ENCODE measurements at places on chromosomes 7 and 10.

- DNase-seq = no peak
These were observed 22.7 kb downstream of the SLC35G1 start for GRCh38 chr10:93916257-93917063.

- DNase-seq = no peak
These were observed 39.7 kb downstream of the TES start for GRCh38 chr7:116249969-116250553.

DNA sequence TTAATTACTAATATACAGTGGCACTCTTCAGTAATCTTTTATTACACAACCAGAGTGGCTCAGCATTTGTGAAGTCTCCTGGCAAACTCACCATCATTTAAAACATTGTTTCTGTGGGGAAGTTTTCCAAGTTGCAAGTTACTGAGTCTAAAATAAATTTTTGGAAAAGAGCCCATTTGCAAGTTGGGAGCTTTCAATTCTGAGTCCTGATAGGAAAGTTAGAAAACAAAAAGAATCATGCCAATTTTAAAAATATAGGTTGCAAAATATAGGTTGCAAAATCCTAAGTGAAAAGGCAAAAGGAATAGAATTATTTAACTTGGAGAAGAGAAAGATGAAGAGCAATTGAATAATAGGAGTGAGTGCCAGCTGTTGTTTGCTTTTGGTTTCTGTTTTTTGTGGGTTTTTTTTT is 378.8 kb upstream of the C7orf33 start:
- no peak for DNase-seq

GRCh38 chr7:30969604-30969970 is 5.8 kb downstream of the GHRHR start:
- no peak for DNase-seq

DNA sequence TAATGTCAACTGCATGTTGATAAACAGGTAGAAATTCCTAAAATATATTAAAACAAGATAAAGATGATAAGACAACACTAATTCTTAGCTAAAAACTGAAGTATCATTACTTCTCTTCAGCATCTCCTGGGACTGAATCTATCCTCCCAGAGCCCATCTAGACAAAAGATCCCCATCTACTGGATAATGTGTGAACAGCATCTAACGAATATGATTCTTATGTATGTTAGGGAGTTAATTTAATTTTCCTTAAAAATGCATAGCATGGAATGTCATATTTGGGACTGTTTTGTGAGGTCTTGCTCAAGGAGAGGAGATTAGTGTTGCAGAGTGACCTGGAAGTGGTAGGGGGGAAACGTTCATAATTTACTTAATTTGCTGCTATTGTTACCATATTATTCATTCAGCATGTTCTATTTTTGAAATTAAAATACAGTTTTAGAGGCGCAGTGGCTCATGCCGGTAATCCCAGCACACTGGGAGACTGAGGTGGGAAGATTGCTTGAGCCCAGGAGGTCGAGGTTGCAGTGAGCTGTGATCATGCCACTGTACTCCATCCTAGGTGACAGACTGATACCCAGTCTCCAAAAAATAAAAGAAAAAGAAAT is 305.1 kb upstream of the CSTF2T start:
- DNase-seq = no peak

DNA sequence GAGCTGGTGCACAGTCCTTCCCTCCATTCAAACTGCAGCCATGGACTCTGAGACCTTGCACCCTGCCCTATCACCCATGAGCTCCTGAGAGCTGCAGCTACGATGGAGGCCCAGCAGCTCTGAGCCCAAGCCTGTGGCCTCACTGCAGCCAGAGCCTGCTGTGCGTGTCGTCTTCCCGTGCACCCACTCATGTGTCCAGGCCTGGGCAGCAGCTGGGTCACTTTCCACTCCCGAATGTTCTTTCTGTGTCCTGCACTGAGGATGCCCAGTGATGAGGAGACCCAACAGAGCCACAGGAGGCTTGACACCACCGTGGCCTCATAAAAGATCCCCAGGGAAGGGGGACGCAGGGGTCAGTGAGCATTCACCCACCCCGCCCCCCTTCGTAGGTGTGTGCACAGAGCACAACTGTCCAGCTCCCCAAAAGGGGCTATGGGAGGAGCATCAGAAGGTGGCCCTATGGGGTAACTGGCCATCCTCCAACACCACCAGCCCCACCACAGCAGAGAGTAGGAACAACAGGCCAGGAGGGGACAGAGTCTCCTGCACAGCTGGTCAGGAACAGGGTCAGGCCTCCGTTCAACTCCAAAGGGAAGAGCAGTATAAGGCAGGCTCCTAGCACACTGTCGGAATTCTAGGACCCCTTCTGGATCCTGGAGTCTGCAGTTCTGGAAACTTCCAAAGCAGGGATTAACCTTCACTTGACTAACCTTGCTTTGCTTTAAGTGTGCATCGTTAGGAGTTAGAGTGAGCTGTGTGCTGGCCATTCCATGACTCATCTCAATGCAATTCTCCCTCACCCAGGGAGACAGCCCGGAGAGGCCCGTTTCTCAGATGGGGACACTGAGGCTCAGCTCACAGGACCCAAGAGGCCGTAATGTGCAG is 52.6 kb downstream of the RASGEF1A start:
- DNase-seq = no peak

GRCh38 chr7:5276611-5277010 is 6.1 kb upstream of the SLC29A4 start:
- DNase-seq = no peak

GRCh38 chr10:72353965-72354355 is 759 bp downstream of the DNAJB12 start:
- DNase-seq = no peak

DNA sequence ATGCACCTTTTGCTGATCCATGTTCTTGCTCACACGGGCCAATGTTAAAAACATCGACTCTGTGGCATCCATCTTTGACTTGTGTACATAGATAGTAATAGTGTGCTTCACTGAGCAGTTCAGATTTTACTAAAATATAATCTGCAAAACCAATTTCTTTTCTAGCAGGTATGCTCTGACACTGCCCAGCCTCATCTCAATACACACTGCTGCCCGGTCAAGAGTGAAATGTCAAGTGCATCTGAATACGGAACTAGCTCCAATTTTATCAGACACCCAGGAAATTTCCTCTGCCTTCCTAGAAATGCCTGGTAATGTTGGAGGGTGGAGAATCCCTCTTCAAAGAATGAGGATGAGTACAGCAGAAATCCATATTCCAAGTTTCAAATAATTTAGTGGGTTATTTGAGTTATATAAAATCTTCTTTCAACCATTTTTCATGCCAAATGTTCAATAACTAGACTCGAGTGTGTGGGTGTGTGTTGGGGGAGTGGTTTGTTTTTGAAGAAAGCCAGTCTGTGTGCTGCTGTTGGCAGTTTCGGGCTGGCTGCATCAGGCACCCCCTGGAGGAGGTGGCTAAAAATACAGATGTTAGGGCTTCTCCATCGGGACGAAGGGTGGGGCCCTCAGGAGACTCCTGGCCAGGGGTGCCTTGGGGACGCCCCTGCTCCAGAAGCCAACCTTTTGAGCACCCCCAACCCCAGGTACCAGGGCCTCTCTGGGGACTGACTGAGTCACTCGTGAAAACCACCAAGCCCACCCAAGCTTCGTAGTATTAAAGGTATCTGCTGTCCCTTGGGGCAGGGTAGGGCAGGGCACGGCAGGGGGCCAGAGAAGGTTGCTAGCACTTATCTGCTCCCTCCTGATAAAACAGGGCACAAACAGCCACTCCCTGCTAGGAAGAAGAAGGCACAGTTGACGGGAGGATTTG is 15.4 kb downstream of the CTBP2 start:
- DNase-seq = no peak

GRCh38 chr7:94195201-94195600 is 191.0 kb upstream of the BET1 start:
- DNase-seq = no peak

DNA sequence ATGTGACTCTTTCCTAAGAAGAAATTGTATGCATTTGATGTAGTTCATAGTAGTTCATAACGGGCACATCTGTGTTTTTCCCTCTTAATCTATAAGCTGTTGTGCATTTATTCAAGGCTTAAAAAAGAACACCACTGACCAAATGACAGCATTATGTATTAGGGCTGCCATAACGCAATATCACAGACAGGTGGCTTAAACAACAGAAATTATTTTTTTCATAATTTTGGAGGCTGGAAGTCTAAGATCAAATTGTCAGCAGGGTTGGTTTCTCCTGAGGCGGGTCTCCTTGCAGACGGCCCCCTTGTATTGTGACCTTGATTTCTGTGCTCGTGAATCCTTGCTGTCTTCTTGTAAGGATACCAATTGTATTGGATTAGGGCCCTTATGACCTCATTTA is 627 bp upstream of the SSMEM1 start:
- DNase-seq = no peak

DNA sequence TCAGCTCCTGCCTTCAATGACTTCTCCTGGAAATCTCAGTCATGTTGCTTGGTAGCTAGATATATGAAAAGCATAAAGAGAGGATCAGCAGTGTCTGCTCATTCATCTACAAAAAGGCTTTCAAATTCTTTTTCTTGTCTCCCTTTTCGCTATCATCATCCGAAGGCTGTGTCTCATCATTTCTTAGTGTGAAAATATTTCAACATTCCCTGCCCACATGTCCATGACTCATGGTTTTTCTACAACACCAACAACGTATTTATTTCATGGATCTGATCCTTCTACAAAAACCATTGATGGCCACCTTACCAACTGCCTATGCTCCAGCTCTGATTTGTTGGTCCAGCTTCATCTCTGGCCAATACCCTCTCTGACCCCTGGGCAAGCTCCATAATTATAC is 472.5 kb upstream of the GHITM start:
- DNase-seq = no peak

- no peak for DNase-seq
These were observed 137.0 kb downstream of the RAPGEF5 start for GRCh38 chr7:22219739-22220493.

GRCh38 chr7:45525057-45525456 is 49.1 kb upstream of the ADCY1 start:
- DNase-seq = no peak

GRCh38 chr10:51086710-51087109 is 12.4 kb downstream of the PRKG1 start:
- DNase-seq = no peak

- DNase-seq = no peak
These were observed 8.3 kb downstream of the SLC13A4 start for GRCh38 chr7:135719688-135720087.

DNA sequence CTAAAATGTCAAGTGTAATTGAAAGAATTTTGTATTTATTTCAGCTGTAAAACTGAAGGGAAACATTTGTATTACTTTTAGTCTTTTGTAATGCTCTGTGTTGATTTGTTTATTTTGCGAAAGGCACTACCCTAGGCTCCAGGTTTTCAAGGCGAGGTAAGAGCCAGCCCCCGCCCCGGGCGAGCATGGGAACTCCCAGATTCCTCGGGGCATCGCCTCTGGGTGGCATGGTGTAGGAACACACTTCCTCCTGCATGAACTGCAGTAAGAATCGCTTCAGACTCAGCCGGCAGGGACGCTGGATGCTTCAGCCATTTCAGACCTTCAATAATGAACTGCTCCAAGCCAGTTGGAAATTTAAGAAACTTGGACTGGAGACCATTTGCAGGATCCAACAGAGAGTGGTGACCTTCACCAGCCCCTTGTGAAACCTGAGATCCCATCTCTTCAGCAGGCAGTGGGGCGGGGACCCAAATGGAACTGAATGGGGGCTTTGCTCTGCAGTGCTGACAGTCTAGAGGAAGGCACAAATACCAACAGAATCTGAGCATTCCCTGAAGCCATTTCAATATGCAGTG is 544.3 kb upstream of the MGMT start:
- no peak for DNase-seq

DNA sequence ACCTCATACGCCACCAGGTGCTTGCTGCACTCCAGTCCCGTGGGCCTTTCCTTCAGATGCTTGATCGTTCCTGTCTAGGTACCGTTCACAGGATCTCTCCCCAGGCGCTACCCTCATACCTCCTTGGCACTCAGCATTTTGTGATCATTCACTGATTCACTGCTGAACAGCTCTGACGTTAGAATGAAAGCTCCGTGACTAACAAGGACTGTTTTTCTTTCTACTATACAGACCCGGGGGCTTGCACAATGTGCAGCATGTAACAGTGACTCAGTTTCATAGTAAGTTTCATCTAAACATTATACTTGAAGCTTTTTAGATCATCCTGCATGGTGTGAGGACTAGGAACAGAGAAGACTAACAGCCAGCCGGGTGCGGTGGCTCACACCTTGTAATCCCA is 20.6 kb downstream of the KIN start:
- no peak for DNase-seq

GRCh38 chr7:28487487-28487886 is 75.2 kb downstream of the CREB5 start:
- DNase-seq = no peak

DNA sequence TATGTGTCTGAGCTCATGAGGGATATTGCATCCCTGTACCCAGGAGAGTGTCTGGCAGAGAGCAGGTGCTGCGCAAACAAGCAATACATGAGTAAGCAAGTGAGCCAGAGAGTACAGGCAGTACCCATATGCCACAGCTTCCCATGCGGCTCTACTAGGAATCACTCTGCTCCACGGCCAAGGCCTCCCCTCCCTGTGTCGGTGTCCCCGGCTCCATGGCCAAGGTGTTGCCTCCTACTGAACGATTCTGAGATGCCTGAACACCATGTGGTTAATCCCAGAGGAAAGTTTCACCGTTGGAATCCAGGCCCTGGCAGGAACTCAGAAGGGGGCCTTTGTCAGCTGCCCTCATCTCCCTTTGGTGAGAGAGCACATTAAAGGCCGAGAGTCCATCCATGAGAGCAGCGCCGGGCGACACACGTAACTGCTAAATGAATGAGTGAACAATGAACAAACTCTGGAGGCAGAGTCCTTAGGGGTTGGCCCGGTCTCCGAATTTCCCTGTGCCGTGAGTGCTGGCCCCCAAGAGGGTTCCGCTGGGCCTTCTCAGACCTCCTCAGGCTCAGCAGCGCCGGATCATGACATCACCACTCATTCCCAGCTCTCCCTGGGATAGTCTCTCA is 136.0 kb upstream of the FAM20C start:
- DNase-seq = peak; percentile 1

- DNase-seq = no peak
These were observed 265.9 kb downstream of the ZEB1 start for GRCh38 chr10:31584876-31585275.

DNA sequence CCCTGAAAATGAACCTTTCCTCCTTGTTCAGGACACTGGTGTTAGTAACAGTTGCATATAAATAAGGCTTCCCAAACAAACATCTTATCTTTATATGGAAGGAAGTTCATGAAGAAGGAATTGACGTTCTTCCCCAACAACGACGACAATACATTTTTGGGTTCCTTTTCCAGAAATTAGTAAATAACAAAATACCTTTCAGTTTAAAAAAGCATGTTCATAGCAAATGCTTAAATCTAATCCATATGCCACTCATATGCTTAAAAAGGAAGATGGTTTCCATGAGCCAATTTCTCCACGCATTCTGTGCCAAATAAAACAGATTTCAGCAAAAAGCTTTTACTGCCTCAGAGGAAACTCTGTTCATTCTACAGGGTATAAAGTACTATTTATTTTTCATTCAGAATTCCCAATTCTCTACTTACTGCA is 182.6 kb downstream of the COBL start:
- DNase-seq = no peak
